ENCODE measurements at places on chromosomes 11 and 22.

DNA sequence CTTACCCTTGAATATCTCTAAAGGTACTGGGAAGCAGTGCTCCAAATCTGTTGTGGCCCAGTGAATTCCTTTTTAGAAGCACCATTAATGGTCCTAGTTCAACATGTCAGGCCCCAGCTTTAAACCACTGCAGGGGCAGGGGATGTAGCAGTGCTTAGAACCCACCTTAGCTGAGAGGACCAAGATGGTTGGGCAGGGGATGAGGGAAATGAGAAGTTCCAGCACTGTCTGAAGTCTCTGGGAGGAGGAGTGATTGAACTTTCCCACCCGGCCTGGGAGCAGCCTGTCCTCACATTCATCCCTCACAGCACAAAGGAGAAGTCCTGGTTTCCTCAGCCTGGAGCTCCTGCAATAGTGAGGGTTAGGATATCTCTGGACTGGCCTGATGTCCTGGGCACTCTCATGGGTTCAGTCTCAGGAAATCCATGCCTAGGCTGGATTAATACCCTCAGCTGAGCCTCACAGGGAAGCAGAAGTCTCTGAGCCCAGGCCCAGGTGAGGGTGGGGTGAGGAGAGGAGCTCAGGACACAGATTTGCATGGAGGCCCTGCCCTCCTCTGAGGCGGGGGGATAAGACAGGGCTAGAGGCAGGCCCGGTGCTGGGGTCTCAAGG, 28.6 kb upstream of the PRAME start:
- no peak for DNase-seq

- no peak for DNase-seq
Observed at GRCh38 chr11:15127341-15127740, 12.6 kb downstream of the INSC start.

DNA sequence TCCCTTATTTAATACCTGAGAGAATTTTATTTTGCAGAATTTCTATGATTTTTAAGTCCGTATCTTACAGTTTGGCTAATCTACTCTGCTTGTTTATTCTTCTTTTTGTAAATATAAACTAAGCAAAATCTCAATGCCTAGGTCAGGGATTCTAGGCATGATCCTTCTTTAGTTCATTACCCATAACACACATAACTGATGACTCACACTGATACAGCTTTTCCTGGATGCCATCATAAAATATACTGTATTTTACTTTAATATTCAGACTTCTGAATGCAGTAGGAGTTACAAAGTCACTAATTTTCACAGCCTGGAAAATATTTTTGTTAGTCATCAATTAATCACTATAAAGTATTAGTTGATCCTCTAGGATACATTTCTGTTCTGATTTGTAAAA, 898.2 kb upstream of the RAG2 start:
- no peak for DNase-seq

GRCh38 chr11:72292106-72292785, 48.3 kb upstream of the PHOX2A start:
- no peak for DNase-seq

GRCh38 chr11:20260307-20260706, 100.0 kb upstream of the DBX1 start:
- no peak for DNase-seq

DNA sequence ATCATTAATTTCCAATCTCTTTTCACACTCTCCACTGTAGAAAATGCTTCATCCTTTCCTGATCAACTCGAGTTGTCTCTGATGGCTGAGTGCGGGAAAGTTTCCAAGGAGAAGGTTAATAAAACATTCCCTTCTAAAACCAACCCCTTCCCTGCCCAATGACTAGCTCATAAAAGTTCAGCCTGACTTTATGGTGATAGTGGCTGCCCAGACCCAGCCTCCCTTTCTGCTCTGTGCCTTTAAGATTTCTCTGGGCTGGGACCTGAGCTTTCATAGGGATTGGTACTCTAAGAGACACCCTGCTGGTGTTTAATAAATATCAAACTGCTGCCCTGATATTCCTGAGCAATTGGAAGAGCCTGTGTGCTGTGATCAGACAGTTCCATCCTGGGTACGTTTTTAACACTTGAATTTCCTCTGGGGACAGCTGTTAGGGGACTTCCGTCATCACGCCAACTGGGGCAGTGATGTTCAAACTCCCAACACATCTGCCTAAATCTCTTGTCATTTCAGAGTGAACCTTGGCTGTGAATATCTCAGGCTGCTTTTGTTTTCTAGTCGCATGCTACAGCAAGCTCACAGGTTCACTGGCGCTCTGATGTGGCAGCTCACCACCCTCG, 195.0 kb upstream of the KIRREL3 start:
- no peak for DNase-seq

GRCh38 chr11:117978991-117979390, 7.2 kb upstream of the IL10RA start:
- DNase-seq, result no peak

DNA sequence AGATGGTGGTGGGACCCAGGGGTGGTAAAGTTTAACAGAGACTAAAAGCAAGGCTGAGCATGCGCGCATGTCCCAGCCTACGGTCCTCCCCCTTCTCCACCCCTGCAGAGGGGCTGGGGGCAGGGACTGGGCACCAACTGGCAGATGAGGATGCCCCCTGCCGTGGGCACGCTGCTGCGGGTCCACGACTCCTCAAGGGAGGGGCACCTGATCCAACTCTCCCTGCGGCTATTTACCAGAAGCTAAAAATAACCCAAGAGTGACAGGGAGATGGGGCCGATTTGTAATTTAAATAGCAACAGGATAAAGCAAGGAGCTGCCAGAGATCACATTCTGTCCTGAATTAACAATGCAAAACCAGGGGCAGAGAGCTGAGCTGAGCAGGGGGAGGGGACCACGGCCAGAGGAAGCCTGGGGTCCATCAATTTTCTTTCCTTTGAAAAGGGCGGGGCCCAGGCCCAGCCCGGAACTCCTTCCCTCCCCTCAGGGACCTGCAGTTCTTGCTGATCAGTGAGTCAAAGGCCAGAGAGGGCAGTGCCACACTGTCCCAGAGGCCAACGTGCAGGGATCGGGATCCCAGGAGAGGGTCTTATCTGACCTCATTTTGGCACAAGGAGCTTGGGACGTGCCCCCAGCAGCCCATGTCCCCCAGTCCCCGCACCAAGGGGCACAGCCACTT, 8.1 kb upstream of the DGKZ start:
- DNase-seq, result no peak

DNA sequence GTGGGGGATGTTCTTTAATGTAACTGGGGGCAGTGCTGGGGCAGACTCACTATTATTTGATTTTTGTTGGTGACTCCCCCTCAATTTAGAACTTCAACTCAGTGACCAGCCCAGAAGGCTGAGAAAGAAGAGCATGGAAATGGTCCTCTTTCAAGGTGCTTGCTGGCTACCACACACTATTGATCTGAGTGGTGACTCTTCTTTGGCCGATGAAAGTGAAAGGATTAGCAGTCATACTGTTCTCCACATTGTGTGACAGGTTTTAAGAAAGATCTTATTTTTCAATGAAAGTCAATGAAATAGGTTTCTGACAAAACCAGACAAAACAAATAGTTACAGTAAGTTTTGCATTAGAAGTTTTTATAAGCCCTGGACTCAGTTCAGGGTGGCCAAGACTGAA, 29.9 kb downstream of the NLRP14 start:
- DNase-seq, result no peak

DNA sequence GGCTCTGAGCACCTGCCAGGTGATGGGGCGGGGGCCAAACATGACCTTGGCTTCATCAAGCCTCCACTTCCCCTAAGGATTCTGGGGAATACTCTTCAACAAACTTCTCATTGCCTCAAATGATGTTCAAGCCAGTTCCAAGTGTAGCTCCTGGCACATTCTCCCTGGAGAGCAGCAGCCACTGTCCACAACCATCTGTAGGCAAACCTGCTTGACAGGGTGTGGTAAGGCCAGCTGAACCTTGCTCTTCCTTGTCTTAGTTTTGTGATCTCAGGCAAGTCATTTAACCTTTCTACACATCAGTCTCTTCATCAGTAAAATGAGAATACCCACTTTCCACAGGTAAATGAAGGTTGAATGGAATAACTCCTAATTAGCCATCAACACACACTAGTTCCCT, 323.3 kb downstream of the TENM4 start:
- DNase-seq, result no peak

- DNase-seq, result no peak
Observed at GRCh38 chr11:87213444-87213843, 175.7 kb downstream of the TMEM135 start.

GRCh38 chr22:30876915-30877553, 91.5 kb downstream of the MORC2 start:
- DNase-seq, result no peak

DNA sequence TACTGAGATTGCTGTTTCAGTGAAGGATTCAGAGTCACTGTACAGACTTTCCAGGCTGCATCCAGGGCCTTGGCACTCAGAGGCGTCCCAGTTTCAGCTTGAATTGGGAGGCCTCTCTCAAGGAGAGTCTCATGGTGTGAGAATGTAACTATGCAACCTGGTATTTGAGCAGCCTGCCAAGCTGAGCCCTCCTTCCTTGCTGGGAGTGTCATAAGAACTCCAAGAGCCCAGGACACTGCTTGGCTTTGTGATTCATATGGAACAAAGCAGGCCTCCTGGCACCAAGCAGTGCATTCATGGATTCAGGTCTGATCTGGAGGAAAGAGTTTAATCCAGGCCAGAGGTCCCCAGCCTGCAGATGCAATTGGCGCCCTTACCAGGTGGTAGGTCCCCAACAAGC, 171.7 kb downstream of the DBX1 start:
- DNase-seq, result no peak

- no peak for DNase-seq
Observed at GRCh38 chr22:44608597-44609399, 93.2 kb upstream of the PRR5 start.

DNA sequence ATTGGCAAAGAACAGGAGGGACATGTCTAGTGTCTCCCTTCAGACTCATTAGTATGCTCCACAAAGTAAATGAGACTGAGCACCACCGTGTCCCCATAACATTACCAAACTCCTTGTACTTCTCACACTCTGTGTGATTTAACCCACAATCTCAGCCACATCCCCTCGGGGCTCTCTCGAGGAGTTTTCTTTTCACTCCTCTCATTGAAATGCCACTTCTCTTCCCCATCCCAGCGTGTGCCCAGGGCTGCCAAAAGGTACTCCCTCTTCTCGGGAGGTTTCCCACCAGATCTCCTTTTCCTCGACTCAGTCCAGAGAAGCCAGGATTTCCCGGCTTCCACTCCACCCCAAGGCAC, 1.1 kb downstream of the RBFOX2 start:
- no peak for DNase-seq

DNA sequence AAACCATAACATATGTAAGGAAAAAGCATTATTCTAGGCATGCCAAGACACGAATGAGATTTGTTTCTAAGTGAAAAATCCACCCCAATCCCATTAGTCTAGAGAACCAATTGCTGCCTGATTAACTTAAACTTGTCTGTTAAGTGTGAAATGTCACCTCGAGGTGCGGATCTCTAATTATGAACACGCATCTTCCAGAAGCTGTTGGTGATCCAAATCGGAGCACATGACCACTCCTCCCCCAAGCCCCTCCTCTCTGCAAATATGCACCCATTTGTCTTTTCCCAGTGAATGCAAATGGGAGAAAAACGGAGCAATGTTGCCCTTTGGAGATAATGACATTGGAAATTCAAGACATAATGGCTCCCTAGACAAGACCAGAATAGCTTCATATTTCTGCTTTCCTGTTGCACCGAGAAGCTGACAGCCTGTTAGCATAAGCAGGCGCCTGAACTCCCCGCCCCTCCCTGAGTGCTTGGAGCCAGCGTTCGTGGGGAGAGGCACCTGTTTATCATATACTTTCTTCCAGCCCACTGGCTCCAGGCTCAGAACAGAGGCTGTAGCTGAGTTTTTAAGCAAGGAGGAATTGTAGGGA, 6.0 kb upstream of the FXYD6 start:
- no peak for DNase-seq

DNA sequence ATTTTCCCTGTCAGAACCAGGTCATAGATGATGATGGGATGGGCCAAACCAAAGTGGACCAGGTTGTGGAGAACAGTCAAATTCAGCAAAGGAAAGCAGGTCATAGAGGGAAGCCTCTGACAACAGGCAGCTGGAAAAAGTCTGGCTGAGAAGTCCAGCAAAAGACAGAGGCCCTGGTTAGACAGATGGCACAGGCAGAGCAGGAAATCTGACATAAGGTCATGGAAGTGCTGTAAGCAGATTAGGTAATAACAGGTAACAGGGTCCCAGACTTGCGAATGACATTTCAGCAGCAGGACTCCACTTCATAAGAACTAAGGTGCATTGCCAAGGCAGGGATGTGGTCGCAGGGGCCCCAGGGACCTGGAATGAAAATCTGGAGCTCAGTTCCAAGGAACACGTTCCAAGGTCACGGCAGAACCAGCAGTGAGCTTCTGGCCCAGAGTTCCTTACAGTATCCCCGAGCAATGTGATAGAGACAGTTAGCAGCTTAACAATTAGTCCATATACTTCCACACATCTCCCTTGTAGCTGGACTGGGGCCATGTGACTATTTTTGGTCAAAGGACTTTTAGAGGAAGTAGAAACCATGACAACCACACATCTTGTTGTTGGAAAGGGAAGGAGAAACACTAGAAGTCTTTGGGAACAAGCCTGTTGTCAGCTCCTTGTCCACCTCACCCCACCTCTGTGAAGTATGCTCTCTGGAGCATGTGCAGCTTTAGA, 75.4 kb downstream of the ME3 start:
- no peak for DNase-seq

DNA sequence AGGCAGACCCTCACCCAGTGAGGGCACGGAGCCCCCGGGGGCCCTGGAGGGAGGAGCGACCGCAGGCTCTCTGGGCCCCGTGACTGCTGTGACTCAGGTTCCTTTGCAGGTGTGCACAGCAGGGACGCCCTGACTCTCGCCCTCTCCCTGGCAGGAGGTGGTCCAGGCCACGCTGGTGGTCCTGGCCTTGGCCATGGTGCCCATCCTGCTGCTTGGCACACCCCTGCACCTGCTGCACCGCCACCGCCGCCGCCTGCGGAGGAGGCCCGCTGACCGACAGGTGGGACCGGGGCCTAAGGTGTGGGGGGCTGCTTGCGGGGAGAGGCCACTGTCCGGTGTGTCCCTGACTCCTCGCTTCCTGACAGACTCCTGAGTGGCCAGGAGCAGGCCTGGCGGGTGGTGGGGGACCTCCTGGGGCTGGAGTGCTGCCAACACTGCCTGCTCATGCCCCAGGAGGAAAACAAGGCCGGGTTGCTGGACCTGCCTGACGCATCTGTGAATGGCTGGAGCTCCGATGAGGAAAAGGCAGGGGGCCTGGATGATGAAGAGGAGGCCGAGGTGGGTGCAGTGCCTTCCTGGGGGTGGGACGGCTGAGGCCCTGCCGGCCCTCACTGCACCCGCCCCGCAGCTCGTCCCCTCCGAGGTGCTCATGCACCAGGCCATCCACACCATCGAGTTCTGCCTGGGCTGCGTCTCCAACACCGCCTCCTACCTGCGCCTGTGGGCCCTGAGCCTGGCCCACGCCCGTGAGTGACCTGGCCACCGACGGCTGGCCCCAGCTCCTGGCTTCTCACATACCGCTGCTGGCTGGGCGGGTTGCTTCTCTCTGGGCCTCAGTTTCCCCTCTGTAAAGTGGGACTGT, 10.9 kb downstream of the TCIRG1 start:
- DNase-seq, result no peak

- no peak for DNase-seq
Observed at GRCh38 chr22:42151924-42152635, 21.5 kb upstream of the CYP2D6 start.

All from central memory CD4-positive, alpha-beta T cell (primary cell).